ENCODE measurements at places on chromosomes 12 and 14.

- DNase-seq: no peak
Measured at GRCh38 chr12:13744561-13744960, 236.8 kb downstream of the GRIN2B start.

DNA sequence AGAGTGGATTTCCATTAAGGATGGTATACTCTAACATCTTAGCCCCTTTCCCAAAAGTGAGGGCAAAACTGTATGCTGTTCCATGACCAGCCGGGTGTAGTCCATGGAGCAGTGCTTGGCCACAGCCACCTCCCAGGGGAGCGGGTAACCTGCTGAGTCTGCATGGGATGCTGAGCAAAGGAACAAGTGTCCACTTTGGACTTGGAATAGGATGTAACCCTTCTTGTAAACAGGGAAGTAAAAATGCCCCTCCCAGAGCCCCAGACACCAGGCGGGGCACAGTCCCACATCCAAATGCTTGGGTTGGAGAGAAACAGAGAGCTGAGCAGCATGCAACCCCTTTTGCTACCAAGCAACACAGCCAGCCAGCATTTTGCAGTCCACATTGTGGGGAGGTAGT lies 65.6 kb downstream of the ACTN1 start:
- no peak for DNase-seq

- no peak for DNase-seq
Measured at GRCh38 chr14:99502989-99503421, 21.8 kb downstream of the CCNK start.

- no peak for DNase-seq
Measured at GRCh38 chr14:77270361-77271112, 469 bp downstream of the NGB start.

DNA sequence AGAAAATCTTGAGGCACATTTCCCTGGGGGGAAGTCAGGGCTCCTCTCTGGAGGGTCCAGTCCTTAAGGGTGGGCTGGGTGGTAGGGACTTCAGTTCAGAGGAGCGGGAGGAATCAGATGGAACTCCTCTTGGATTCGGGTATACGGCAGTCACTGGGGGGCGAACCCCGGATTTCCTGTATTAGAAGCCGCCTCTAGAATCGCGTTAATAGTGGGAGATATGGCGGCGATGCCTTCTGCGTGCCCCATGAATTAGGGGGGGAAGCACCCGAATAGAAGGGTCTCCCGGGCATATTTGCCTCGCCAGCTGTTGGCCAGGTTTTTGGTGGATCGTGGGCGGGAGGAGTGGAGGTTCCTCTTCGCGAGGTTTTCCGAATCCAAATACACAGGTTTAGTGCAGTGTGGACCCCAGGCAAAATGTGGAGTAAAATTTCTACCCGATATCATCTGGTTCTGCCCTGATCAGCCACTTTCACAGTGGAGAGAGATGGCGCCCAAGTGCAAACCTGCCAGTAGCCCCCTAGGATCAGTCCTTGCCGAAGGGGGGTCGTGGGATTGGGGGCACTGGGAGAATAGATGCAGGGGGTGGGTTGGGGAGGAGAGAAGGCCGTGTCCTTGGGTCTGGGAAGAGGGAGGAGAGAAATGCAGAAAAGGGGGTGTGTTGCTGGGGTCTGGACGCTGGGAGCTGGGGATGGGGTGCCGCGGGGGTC lies 628 bp downstream of the MEG3 start:
- no peak for DNase-seq

DNA sequence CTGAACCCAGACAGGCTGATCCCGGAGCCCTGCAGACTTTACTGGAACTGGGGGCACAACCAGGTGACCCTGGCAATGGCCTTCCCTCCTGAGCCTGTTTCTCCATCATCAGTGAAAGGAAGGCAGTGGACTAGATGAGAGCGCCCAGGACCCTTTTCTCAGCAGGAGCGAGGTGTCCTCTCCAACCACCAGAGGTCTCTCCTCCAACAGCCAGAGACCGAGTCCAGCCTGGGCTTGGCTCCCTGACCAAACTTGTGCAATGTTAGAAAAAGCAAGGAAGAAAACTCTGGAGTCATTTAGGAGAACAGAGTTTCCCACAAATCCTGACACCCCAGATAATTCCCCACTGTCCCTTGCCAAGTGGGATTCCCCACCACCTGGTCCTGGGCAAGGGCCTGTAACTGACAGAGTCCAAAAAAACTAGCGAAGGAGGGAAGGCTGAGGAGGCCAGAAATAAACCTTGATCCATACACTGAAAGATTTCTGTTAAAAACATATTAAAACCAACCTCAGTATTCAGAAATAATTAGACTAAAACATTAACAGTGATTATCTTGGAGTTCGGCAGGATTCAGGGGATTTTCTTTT lies 9.0 kb downstream of the RPS6KL1 start:
- no peak for DNase-seq

All from NCI-H510A (cell line).